ENCODE measurements at places on chromosomes 13 and 19. TPM values are rescaled to one million over a fixed set of nuclear protein-coding genes. Genes with fewer than 3 reads are reported as not detected.

SHISA2 gene
- total RNA-seq = 1.8 TPM

ZNF724 gene
- total RNA-seq = 11.2 TPM

NPAS1 gene
- 0.20 TPM for total RNA-seq

ZNF468 gene
- 43.6 TPM for total RNA-seq

IGFLR1 gene
- total RNA-seq = 3.6 TPM

STOML3 gene
- total RNA-seq = not detected

ITPKC gene
- 52.9 TPM for total RNA-seq

ASF1B gene
- 7.3 TPM for total RNA-seq

HSD17B14 gene
- 67.6 TPM for total RNA-seq

ZNF177 gene
- total RNA-seq = 5.2 TPM

MUC16 gene
- 2.5 TPM for total RNA-seq

THSD8 gene
- not detected for total RNA-seq

IL12RB1 gene
- not detected for total RNA-seq

THSD1 gene
- total RNA-seq = 1.00 TPM
